Aortic smooth muscle cell (primary cell): ENCODE measurements at places on chromosomes 6 and 20. TPM values are rescaled to one million over a fixed set of nuclear protein-coding genes. Genes with fewer than 3 reads are reported as not detected.

SFTA2 gene
- total RNA-seq: not detected in 2 replicates

PNPLA1 gene
- total RNA-seq: 0.12 TPM in 1 of 2 replicates, not detected in the other

SCUBE3 gene
- 2.5 and 9.2 TPM in 2 replicates for total RNA-seq

SAMD5 gene
- 0.12 and 0.26 TPM in 2 replicates for total RNA-seq

DEFB119 gene
- total RNA-seq: not detected in 2 replicates

PLAGL2 gene
- 0.79 and 0.81 TPM in 2 replicates for total RNA-seq

RIPOR2 gene
- 0.87 and 5.4 TPM in 2 replicates for total RNA-seq

PRND gene
- total RNA-seq: under 0.01 TPM in 2 replicates

BCAS4 gene
- 12.2 and 14.4 TPM in 2 replicates for total RNA-seq

MSH5 gene
- 5.3 and 5.4 TPM in 2 replicates for total RNA-seq

EFCAB8 gene
- total RNA-seq: 0.13 and 0.50 TPM in 2 replicates

MAS1 gene
- total RNA-seq: under 0.01 TPM in 2 replicates

LPA gene
- not detected in 2 replicates for total RNA-seq

MLIP gene
- 0.19 TPM in 1 of 2 replicates, not detected in the other for total RNA-seq

TPD52L1 gene
- 7.9 and 29.0 TPM in 2 replicates for total RNA-seq

PRL gene
- not detected in 2 replicates for total RNA-seq

RBM24 gene
- total RNA-seq: 1.3 and 1.5 TPM in 2 replicates

HSPA12B gene
- total RNA-seq: 0.31 and 0.53 TPM in 2 replicates

PSORS1C1 gene
- total RNA-seq: 0.92 and 1.1 TPM in 2 replicates

PACSIN1 gene
- not detected in 2 replicates for total RNA-seq

RPS18 gene
- 4,494 and 5,354 TPM in 2 replicates for total RNA-seq

BPIFB1 gene
- total RNA-seq: not detected in 2 replicates

BPIFA1 gene
- total RNA-seq: not detected in 2 replicates

CTSA gene
- 103 and 140 TPM in 2 replicates for total RNA-seq

BMP7 gene
- total RNA-seq: not detected in 2 replicates

LY6G6F gene
- total RNA-seq: not detected in 2 replicates

HLA-DQA1 gene
- 0.40 TPM in 1 of 2 replicates, not detected in the other for total RNA-seq

GFOD1 gene
- 1.6 and 2.9 TPM in 2 replicates for total RNA-seq

ATXN1 gene
- 16.5 and 22.9 TPM in 2 replicates for total RNA-seq

CST2 gene
- 2.8 and 10.8 TPM in 2 replicates for total RNA-seq

OR12D1 gene
- total RNA-seq: not detected in 2 replicates

IL17A gene
- total RNA-seq: not detected in 2 replicates

TMC2 gene
- not detected in 2 replicates for total RNA-seq

MEP1A gene
- not detected in 2 replicates for total RNA-seq
